ENCODE measurements at places on chromosomes 6 and 20.

DNA sequence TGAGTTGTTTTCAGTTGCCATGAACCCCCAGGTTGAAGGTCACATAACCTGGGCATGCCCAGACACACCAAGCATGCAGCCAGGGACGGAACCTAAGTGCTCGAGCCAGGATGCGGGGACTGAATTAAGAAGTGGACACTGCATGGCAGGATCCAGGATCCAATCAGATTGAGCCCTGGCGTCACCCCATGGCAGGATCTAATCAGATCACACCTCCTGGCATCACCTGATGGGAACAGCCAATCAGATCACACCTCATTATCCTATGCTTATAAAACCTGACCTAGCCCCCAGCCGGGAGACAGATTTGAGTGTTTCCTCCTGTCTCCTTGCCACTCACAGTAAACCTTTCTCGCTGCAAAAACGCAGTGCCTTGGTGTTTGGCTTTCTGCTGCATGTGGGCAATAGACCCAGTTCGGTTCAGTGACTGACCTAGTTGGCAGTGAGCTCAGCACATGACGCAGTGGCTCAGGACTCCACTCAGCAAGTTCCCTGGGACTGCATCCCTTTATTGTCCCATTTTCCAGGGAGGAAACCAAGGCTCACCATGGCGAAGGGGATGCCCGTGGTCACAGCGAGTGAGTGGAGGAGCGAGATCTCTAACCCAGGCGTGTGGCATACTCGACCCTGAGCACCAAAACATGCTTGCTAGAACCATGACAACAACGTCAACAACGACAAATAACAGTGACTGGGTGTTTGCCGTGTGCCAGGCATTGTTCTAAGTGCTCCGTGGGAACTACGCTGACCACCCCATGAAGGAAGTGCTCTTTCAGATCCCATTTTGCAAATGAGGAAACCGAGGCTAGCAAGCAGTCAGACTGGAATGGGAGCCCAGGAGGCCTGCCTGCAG lies 66.3 kb downstream of the RBM38 start:
- DNase-seq, result no peak

DNA sequence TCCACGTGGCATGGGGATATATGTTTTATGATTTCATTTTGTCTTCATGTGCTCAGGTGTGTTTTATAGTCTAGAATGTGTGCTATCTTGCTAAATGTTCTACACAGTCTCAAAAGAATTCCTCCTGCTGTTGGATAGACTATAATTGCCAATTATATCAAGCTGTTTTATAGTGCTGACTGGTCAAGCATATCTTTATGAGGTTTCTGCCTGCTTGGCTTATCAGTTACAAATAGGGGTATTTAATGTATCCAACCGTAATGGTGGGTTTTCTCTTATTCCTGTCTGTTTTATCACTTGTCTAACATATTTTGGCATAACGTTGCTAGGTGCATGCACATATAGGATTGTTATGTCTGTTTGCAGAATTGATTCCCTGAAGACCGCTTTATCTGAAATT lies 201.3 kb downstream of the EYS start:
- no peak for DNase-seq

DNA sequence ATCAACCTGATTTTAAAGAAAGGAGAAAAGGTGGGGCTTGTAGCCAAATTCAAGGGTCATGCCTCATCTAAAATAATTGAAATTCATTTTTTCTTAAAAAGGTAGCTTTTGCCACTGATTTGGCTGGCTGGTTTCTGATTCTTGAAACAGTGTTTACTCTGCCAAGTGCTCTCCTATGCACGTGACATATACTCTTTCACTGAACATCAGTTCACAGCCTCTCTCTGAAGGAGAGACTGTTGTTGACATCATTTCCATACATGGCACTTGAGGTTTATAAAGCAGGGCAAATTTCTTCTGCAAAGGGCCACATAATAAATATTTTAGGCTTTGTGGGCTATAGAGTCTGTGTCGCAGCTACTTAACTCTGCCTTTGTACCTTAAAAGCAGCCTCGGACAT lies 40.4 kb upstream of the DOK5 start:
- no peak for DNase-seq

DNA sequence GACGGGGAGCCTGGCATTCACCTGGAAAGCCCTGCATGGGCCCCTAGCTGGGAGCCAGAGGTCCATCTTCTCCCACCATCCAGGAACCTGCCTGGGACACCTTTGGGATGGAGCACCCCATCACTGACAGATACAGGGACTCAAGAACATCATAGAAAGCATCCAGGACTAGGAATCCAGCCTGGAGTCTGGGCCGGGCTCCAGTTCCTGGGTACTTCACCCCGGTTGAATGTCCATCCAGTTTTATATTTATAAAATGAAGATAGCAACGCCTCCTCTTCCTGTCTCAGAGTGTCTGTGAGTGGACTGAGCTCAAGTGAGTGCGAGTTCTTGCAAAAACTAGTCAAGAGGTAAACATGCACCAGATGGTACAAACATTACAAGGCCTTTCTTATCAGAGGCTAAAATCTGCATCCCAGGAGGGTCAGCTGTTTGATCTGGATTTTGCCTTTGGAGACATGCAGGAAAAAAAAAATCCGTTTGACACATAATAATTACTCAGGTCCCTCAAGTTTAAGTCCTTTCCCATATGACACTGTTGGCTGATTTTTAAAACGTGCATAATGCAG lies 27.4 kb downstream of the ZC3H12D start:
- no peak for DNase-seq

DNA sequence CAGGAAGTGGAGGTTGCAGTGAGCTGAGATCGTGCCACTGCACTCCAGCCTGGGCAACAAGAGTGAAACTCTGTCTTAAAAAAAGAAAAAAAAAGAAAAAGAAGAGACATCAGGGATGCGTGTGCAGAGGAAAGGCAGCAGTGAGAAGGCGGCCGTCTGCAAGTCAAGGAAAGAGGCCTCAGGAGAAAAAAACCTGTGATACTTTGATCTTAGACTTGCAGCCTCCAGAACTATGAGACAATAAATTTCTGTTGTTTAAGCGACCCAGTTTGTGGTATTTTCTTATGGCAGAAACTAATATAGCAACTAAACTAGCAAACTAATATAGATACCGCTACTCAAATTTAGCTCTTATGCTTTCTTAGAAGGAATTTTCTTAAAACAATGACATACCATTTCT lies 36.1 kb downstream of the FGD2 start:
- no peak for DNase-seq

DNA sequence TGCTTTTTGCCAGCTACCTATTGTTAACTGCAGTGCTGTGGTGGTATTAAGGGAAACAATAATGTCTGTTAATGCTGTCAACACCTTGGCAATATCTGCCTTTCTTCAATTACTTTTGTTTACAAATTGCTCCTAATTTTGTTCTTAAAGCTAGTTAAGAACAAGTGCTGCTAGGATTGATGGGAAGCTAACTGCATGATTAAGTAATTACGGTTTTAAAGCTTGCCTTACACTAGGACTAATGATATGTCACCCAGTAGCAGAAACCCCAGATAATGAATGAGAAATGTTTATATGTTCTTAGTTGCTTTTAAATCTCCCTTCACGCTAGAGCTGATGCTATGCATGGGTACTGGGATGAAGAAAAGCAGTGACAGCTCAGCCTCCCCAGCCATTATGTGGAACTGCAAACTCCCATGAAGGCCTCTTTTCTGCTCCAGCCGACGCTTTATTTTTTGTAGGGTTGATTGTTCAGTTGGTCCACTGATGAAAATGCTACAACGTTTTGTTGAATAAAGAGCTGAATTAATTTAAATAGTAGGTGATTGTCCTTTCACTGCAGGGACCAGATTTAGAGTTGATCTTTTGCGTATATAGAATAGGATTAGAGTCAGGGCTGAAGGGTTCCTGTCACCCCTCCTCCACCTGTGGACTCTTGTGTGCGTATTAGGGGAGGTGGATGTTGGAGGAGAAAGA lies 610.5 kb downstream of the TFAP2B start:
- no peak for DNase-seq

DNA sequence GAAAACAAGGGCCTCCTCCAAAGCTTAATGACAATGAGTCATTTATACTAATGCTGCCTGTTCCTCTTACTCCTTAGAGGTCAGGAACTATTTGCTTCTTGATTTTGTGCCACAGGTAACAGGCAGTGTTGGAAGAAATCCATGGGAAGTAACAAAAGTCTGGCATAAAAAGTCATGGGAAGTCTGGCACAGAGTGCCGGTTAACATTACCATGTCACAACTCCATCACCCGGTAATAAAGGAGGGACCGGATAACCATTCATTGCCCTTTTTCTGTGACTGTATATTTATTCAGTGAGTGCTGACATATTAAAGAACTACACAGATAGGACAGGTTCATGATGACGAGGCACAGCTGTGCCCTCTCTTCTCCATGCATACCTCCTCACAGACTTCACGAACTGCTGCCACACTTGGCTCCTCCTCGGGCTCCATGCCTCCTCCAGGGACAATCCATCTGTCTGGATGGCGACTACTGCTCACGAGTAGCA lies 50.9 kb downstream of the NUDT3 start:
- DNase-seq, result peak; percentile 43

- no peak for DNase-seq
Measured at GRCh38 chr20:34560141-34560523, 1.6 kb downstream of the MAP1LC3A start.

- DNase-seq, result no peak
Measured at GRCh38 chr6:118680452-118681095, 29.2 kb upstream of the CEP85L start.

- DNase-seq, result no peak
Measured at GRCh38 chr6:21103626-21104224, 489.8 kb upstream of the SOX4 start.

GRCh38 chr6:135537741-135538301 lies 40.3 kb upstream of the AHI1 start:
- DNase-seq, result no peak

Measured in renal cortex interstitium (tissue), 15 donors.